ENCODE measurements at places on chromosomes 12 and 14.

DNA sequence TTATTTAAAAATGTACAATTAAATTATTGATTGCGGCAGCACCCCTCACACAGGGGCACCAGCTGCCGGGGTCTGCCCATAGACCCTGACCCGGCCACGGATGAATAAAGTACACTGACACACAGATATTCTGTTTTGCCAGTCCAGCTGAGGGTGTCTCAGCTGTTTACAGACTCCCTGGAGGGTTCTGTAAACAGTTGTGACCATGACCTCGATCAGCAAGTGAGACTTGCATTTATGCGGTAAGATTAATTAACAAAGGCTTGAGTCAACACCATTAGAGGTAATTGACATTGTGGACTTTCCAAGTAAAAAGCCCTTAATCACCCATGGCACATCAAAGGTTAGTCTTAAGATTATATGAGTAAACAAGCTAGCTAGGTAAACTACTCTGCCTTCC, 94.3 kb downstream of the FUT8 start:
- DNase-seq = no peak

GRCh38 chr12:58616618-58617017, 303.7 kb downstream of the LRIG3 start:
- DNase-seq = no peak

- DNase-seq = no peak
These were observed 381.0 kb downstream of the DPF3 start for GRCh38 chr14:72512925-72513324.

DNA sequence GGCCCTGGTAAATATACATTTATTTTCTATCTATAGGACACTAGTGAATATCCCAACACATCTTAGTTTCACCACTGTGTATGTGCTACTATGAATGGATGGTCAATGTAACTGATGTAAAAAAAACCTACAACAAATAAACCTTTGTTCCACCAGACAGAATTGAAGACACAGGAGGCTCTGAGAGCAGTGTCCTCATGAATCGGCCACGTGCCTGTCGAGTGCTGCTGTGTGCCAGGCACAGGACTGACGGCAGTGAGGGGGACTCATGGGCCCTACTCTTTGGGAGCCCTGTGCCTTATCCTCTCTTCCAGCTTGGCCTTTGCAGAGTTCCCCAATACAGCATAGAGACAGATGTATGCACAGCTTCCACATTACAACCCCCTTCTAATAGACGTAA, 18.2 kb downstream of the CINP start:
- DNase-seq = no peak

DNA sequence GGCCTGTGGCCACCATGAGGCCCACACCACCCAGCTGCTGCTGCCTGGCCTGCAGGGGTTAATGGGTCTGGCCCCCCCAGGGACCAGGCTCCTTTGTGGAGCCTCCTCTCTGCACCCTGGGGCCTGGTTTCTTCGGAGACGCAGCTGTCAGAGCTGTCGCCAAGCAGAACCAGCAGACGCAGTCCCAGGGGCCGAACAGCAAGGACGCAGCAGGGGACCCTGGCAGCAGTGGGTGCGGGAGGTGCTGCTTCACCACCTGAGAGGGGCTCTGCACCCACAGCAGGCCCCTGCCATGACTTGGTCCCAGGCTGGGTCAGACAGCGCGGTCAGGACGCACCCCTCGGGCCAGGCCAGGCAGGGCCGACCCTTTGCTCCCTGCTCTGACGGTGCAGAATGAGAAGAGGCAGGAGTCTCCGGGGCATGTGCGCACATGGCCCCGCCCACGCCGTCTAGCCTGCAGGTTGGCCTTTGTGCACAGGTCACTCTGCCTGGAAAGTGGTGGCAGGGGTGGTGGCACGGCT, 30.5 kb downstream of the JAG2 start:
- no peak for DNase-seq

GRCh38 chr12:53005215-53005985, 856 bp upstream of the EIF4B start:
- DNase-seq = peak; percentile 12

GRCh38 chr12:56119361-56119796, 1.3 kb downstream of the ZC3H10 start:
- peak; percentile 90 for DNase-seq

GRCh38 chr12:88310069-88310468, 168.0 kb downstream of the TMTC3 start:
- DNase-seq = no peak

DNA sequence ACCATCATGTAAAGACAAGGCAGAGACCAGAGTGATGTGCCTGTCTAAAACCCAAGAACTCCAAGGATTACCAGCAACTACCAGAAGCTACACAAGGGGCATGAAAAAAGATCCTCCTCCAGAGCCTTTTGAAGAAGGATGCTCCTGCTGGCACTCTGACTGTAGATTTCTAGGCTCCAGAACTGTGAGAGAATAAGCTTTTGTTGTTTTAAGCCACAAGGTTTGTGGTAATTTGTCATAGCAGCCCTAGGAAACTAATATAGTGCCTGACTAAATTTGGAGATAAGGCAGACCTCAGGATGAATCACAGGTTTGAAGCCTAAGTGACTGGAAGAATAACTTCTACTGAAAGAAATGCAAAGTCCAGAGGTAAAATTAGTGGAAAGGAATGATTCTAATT, 132.9 kb downstream of the CEP83 start:
- DNase-seq = no peak

DNA sequence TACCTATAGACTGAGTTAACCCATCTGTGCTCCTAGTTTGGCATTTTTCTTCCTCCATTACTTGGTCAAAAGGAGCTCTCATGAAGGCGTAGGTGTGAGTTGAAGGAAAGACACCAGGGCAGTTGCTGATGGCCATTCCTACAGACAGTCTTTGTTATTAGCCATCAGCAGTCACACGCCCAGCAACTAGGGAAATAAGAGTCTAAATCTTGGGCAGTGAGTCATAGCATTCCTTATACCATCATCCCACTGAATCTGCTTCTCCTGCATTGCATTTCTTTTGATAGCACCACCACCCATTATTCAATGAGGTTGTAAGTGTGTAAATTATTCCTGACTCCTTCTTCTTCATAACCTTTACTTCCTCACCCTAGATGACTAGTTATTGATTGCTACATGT, 150.9 kb upstream of the IGF1 start:
- DNase-seq = no peak

GRCh38 chr12:53045696-53046045, 4.2 kb upstream of the TNS2 start:
- DNase-seq = no peak

GRCh38 chr12:50120953-50121352, 8.9 kb downstream of the COX14 start:
- DNase-seq = no peak

Measured in NCI-H526 (cell line).